ENCODE measurements at places on chromosomes 2 and 18.

GRCh38 chr18:29153091-29153490, 976.2 kb upstream of the CDH2 start:
- no peak for DNase-seq

DNA sequence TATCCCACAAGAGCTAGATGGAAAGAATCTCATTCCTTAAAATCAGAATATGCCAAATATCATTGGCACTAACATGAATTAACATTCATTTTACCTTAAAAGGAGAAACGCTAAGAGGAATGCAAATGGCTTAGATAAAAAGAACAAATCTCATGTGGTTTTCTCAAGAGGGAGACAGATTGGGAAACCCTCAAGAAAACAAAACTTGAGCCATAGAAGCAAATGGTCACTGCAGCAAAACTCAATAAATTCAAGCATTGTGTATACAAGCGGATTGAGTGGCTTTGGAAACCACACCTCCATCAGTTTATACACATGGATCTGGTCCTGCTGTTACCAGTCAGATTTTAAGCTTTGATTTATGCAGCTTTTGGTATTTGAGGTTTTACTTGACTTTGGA, 1331.8 kb upstream of the ZEB2 start:
- no peak for DNase-seq

DNA sequence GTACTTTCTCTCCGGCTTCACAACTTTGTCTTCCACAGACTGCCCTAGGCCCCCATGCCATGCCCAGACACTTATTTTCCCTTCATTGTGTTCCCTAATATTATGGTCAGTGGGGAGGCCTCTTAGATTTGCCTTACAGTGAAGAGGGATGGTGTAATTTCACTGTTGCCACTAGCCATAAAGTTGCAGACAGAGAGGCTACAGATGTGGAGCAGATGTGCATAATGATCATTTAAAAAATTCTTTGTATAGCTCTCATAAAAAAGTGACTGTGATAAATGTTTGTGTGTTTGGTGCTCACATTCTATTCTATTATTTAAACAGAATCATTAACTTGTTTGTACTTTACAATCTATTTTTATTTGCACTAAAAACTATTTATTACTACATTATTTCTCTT, 67.5 kb upstream of the FN1 start:
- DNase-seq: no peak

- no peak for DNase-seq
Observed at GRCh38 chr2:98663511-98664090, 55.2 kb downstream of the UNC50 start.

GRCh38 chr2:11874861-11875260, 128.4 kb downstream of the LPIN1 start:
- no peak for DNase-seq

- no peak for DNase-seq
Observed at GRCh38 chr2:216659276-216659675, 26.1 kb downstream of the IGFBP2 start.

DNA sequence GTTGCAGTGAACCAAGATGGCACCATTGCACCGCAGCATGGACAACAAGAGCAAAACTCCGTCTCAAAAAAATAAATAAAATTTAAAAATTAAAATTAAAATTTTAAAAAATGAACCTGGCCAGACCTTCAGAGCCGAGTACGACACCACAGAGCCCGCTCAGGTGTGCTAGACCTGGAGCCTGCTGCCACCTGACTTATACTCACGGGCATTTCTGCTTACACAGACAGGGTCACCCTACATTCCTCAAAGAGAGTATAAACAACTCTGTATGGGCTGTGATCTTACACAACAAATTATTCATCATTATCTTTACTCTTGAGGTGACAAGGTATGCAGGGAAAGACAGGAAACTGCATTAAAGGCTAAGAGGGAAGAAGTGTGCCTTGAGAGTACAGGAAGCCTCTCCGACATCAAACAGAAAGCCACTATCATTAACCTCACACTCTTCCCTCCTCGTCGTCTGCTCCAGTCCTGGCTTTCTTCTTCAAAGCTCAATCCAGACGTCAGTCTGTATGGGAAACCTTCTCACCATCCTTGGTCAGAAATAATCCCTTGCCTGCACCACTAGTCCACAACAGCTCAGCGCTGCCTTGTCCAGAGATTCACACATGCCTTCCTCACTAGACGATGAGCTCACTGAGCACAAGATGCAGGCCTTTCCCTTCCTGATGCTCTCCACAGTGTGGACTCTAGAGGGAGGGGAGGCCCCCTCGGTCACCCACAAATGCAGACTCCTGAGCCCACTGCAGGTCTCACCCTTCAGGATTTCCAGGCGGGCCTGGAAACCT, 56.2 kb downstream of the UXS1 start:
- DNase-seq: peak; percentile 32

GRCh38 chr2:55355451-55355850, 64.2 kb downstream of the CCDC88A start:
- no peak for DNase-seq

DNA sequence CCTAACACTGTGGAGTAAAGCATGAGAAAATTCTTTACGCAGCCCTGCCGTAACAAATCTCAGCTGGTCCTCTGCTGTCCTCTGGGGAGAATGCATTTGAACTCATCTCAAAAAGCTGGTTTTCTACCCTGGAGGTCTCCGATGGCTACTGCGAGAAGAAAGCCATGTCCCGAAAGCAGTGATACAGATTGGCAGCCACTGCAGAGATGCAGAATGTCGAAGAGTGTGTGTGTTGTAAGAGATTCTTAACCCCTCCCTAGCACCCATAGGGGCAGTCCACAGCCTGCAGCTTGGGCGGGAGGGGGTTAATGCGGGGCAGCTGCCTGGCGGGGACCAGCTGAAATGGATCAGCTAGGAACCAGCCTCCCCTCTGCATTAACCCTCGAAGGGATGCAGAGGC, 235.9 kb downstream of the ZNF516 start:
- DNase-seq: no peak

GRCh38 chr2:69375494-69376353, 11.3 kb downstream of the GFPT1 start:
- no peak for DNase-seq

GRCh38 chr18:13381944-13382365, 163.4 kb downstream of the LDLRAD4 start:
- peak; percentile 38 for DNase-seq

GRCh38 chr2:225236769-225237323, 162.7 kb upstream of the NYAP2 start:
- DNase-seq: no peak

DNA sequence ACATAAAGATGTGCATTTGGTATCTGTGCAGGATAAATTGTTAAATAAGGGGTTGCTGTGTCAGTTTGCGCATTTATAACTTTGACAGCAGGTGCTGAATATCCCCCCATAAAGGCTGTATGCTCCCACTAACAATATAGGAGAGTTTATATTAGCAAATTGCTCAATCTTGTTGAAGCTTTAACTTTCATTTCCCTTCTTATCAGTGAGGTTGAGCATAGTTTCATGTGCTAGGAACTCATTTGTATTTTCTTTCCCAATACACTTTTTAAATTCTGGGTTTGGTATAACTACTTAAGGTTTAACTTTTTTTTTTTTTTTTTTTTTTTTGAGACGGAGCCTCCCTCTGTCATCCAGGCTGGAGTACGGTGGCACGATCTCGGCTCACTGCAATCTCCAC, 89.0 kb downstream of the FAM117B start:
- no peak for DNase-seq
